Posterior vena cava (tissue), 2 donors: ENCODE measurements at places on chromosomes 1 and 21. TPM values are rescaled to one million over a fixed set of nuclear protein-coding genes. Genes with fewer than 3 reads are reported as not detected.
A peak's percentile ranks its signal among the peaks of the same experiment; 100 is the strongest.

GRCh38 chr1:111320066-111320879 is 29.6 kb downstream of the CHIA start:
- DNase-seq: peak; percentile 68

GRCh38 chr1:232886271-232886670 is 64.1 kb upstream of the NTPCR start:
- no peak for DNase-seq

DNA sequence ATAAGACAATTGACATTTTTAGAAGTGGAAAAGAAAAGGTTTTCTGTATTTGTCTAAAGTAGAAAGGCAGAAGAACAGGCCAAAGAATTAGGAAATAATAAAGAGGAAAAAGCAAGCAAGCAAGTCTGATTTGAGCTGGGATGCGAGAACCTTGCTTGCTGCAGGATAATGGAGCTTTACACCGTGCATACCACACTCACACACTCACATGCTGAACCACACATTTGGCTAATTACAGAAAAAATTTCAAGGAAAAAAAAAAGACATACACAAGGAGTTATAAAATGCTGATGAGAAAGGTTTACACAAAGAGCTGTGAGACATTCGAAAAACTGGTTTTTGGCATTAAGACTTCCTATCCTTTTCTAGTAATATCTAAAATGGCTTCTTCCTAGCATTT is 593.9 kb downstream of the KIF26B start:
- no peak for DNase-seq

C1orf226 gene
- total RNA-seq: 5.7 TPM

ZC3H12A gene
- total RNA-seq: 18.4 TPM

- DNase-seq: peak; percentile 77
Observed at GRCh38 chr1:47703156-47703825, 265.4 kb downstream of the FOXD2 start.

DNA sequence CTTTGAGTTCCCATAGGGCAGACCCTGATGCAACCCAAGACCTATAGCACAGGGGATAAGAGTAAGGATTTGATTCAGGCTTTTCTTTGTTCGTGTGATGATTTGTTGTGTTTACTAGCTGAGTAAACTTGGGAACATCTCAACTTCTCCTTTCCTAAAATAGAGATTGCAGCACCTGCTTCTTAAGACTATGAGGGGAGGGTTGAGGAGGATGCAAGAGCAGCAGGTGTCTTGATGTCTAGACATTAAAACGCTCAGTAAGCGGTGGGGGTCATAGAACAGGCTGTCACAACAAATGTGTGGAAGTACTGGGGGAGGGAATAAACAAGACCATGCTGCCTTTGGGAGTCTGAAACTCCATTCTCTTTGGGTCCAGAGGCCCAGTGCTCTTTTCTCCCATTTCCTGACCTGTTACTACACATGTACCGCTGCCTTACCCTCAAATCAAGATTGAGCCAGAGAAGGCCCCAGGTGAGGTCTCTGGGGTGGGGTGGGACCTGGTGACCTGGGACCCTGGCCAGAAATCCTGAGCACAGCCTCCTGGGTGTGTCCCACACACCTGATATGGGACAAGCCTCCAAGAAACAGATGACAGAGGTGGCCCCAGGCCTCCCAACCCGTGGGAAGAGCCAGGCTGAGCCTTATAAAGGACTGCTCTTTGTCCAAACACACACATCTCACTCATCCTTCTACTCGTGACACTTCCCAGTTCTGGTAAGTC is at the start of gene S100A7A:
S100A7A (plus strand) TSS at position 671 of the 721 bp plus-strand sequence. CDS start 1,563 bp downstream, outside the sequence.
- DNase-seq: no peak

DNA sequence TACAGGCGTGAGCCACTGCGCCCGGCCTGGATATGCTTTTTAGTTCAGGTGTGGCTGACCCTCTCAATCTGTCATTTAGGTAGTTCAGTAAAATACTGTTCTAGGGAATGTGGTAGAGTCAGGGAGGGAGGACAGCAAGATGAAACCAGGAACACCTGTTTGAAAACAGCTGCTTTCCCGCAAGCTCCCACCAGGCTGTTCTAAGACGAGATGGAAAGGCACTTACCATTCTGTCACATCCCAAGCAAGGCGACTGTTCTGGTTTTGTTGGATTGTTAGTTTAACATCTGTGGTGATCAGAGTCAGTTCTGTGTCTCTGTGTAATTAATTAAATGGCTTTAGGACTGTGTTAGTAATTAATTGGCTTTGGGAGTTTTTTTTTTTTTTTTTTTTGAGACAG is 2.9 kb downstream of the CHAF1B start:
- no peak for DNase-seq

DNA sequence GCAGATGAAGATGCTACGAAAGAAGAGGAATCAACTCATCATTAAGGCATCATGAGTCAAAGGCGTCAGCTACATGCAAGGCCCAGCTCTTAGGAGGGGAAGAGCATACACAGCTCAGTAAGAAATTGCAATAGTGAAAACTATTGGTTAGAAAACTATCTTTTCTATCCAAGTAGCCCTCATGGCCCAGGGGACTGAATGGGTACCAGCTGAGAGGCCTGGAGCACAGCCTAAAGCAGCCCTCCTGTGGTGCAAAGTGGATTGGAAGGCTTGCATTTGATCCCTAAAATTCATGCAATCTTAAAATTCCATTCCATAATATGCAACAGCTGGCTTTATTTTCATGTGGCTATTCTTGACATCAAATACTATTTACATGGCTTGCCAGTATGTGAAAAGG is 251.8 kb upstream of the USP24 start:
- DNase-seq: no peak

DNA sequence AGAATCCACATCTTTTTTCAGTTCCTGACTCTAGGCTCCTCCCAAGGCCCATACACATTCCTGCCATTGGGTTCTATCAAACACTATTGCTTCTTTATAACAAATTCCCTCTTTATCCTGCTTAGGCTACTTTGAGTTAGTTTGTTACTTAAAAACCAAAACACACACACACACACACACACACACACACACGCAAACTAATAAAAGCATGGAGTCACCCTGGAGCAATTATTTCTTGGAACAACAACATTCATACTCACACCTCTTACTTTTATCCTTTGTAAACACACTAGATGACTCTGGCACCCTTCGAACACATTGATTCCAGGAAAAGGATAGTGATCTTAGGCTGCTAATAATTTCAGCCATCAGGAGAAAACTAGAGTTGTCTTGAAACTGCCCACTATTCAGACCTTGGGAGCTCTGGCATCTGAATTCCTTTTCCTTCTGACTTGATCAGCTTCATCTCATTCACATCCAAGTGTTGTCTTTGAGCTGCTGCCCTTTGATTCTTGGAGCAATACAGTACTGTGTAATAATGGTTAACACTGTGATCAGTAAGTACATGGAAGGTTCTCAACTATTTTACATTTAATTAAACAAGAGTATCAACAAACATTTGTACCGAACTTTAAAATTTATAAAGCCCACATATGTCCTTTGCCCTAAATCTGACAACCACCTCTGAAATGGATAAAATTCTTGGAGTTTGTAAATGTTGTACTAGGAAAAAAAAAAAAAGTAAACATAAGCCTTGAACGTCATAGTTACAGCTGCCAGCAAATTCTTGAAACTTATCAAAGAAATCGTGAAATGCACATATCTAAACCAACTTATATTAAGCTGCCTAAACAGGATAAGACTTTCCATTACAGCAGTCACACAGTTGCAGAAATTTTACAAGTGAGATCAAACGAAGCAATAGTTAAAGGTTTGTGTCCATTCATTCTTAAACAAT is 2.8 kb upstream of the SEC22B start:
- DNase-seq: no peak
